Activated naive CD4-positive, alpha-beta T cell treated with Interleukin-2 at 50 U/mL for 16 hours (primary cell): ENCODE measurements at places on chromosomes 12 and 14.

DNA sequence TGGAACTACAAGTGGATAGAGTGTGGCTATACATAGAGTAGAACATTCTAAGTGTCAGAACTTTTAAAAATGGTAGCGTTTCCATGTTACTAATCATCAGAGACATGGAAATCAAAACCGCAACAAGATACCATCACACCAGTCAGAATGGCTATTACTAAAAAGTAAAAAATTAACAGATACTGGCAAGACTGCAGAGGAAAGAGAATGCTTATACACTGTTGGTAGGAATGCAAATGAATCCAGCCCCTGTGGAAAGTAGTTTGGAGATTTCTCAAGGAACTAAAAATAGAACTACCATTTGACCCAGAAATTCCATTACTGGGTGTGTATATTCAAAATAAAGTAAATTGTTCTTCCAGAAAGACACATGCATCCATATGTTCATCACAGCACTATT, 518.6 kb downstream of the NELL2 start:
- no peak for DNase-seq

- no peak for DNase-seq
These were observed 14.6 kb upstream of the MIA2 start for GRCh38 chr14:39219075-39219499.

GRCh38 chr14:32940066-32940651, 1.5 kb downstream of the NPAS3 start:
- no peak for DNase-seq

GRCh38 chr12:59744564-59744963, 148.7 kb downstream of the SLC16A7 start:
- DNase-seq: no peak

GRCh38 chr14:50800032-50800431, 30.9 kb downstream of the NIN start:
- DNase-seq: no peak

DNA sequence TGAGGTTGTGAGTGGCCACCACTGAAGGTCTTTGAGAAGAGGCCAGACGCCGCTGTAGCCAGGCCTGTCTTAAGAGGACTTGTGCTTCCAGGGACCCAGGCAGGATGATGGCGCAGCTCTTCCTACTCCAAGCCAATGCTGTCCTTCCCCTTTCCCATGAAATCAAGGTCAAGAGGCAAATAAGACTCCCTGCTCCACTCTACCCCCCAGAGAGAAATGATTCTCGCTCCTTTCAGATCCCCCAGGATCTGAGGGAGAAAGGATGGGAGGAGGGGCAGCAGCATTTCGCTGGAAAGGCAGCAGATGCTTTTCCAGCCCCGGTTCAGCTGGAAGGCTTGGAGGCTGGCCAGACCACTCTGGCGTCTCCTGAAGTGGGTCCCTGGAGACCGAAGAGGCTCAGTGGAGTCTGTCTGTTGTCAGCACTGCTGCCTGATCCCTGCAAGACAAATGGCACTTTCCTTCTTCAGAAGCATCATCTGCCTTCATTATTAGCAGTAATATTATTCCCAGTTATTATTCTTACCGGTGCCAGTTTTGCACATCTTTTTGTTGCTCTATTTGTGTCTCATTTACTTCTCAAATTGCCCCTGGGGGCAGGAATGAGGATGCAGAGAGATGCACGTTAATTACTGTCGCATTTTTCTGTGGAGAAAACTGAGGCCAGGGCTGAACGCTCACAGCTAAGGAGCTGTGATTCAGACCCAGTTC, 51.4 kb downstream of the C14orf132 start:
- DNase-seq: no peak

DNA sequence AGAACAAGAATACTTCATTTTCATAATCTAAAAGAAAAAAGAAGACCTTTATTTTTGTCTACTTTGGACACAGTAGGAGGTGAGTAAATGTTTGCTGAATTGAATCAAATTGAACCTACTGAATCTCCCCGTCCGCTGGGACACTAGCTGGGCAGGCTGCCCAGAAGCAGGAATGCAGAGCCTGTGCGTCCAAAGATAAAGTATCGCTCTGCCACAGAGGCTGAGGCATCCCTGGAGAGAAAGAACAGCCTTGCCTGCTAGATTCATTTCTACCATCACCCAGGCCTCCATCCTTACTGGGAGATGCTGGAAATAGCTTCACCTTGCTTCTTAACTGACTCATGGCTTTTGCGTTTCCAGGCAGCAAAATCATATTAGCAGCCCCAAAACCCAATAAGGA, 64.1 kb upstream of the TSPAN11 start:
- DNase-seq: no peak

- DNase-seq: no peak
These were observed 502.4 kb upstream of the ATP2B1 start for GRCh38 chr12:90211017-90211416.

DNA sequence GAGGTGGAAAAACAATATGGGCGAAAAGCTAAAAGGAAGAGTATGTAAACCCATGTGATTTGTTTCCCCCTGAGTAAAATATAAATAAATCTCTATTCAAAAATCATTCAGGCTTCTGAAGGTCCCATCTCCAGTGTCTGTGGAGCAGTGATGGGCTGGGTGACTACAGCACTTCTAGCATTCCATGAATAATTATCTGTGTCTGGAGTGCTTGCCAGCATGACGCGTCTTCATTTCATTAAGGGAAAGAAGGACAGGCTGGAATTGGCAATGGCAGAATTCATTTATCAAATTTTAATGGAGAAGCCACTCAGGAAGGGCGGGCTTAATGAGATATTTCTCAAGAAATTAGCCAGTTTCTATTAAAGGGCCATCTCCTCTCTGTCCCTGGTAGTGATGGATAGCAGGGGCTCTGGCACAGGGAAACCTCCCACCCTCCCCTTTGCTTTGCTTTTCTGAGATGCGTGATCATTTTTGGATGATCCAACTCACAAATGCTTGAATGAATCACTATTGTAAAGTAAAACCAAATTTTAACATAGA, 916.3 kb upstream of the SEL1L start:
- no peak for DNase-seq

DNA sequence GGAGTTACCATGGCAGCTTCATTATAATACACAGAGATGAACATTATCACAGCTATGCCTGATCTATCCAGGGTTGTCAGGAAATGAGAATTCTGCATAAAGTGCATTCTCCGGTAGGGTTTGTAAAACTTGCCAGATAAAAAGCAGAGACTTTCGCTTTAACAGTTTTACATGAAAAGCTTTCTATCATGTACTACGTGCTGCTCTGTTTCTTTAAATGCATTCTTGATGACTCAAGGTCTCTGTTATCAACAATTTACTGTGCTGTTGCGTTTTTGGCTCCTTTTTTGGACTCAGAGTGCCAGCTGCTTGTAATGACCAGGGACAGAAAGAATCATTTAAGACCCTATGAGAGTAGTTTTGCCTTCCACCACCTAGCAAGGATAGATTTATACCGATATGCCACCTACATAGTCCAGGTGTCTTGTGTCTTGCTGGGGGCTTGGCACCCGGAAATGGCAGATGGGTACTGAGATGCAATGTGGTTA, 371.2 kb downstream of the BTG1 start:
- no peak for DNase-seq

DNA sequence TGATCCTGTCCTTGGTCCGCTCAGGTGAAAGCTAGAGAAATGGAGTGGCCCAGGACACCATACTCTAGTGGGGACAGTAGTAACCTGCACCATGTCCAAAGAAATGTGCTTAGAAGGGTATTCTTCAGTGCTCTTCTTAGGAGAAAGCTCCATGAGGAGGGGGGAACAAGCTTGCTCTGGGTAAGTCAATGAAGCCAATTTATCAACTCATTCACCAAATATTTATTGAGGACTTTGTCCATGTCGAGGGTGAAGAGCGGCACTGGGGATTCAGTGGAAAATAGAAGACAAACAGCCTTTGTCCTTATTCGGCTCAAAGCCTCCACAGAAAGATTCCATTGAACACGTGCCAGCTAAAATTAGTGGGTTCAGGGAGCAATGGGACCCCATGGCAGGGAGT, 677.8 kb downstream of the BCL11B start:
- DNase-seq: no peak

DNA sequence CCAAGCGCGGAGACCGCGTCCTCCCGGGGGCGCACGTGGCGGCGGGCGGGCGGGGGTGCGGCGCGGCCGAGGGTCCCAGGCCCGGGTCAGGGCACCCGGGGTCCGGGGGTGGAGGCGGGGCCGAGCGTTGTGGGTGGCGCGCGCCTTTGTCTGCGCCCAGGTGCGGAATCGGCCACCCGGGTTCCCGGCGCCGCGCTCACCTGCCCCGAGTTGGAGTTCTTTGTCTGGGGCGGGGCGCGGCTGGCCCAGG, 50.1 kb downstream of the LRCOL1 start:
- peak; percentile 29 for DNase-seq

DNA sequence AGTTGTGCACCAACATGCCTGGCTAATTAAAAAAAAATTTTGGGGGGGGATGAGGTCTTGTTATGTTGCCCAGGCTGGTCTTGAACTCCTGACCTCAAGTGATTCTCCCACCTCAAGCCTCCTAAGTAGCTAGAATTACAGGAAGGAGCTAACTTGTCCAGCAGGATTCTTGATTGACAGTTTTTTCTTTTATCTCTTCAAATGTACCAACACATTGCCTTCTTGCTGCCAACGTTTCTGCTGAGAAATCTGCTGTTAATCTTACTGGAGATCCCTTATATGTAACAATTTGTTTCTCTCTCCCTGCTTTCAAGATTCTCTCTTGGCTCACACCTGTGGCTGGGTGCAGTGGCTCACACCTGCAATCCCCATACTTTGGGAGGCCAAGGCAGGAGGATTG, 22.4 kb upstream of the MARK3 start:
- DNase-seq: no peak

- no peak for DNase-seq
These were observed 58.5 kb upstream of the PLXNC1 start for GRCh38 chr12:94089891-94090290.

GRCh38 chr12:65168681-65169319, 583 bp upstream of the LEMD3 start:
- no peak for DNase-seq

GRCh38 chr14:100867631-100868315, 35.7 kb downstream of the RTL1 start:
- no peak for DNase-seq

DNA sequence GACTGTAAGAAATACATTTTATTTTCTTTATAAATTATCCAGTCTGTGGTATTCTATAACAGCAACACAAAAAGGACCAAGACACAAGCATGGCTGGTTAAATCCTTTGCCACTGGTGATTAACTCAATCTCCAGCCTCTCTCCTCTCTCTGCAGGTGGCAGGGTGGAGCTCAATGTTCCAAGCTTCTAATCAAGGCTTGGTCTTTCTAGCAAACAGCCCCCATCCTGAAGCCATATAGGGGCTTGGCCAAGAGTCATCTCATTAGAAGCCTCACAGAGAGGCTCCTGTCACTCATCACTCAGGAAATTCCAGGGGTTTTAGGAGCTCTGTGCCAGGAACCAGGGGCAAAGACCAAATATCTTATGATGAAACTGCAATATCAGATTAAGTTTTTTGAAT, 12.0 kb downstream of the C12orf75 start:
- DNase-seq: no peak

GRCh38 chr12:75048767-75049166, 160.9 kb downstream of the KCNC2 start:
- no peak for DNase-seq

DNA sequence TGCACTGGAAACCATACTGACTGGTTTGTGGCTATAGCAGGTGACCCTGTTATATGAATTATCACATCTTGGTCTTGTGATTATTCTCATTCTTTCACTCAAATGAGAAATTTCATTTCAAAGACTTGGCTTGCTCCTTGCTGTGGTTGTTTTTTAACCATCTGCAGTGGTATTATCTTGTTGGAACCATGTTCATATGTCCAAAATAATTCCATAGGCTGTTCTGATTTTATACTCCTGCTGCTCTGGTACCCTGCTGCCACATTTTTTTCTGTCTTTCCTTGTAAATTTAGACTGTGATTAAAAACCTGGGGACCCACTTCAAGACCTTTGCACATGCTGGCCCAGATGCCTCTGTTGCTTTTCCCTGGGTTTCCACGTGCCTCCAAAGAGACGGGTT, 190.2 kb downstream of the TMEM117 start:
- DNase-seq: no peak

DNA sequence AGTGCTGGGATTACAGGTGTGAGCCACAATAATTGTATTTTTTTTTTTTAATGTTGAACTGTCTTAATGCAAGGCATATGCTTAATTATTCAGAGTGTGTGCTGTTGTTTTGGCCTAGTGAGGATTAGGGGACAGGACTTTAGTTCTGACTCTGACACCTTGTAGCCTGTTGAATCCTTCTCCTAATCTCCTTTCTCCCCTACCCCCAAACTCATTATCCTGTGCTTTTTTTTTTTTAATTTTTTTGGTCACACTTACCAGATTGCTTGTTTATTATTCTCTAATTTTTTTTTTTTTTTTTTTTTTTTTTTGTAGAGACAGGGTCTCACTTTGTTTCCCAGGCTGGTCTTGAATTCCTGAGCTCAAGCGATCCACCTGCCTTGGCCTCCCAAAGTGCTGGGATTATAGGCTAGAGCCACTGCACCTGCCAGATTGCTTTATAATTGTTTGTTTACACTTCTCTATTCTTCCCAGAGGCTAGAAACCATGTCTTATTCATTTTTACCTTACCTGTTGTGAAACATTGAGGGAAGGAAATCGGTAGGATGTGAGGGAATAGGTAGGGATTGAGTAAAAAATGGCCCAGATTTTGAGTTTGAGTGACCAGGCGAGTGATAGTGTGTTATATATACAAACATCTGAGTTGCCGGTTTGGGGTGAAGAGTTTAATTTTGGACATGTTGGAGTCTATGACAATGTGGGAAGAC, 32.2 kb downstream of the DIP2B start:
- no peak for DNase-seq

DNA sequence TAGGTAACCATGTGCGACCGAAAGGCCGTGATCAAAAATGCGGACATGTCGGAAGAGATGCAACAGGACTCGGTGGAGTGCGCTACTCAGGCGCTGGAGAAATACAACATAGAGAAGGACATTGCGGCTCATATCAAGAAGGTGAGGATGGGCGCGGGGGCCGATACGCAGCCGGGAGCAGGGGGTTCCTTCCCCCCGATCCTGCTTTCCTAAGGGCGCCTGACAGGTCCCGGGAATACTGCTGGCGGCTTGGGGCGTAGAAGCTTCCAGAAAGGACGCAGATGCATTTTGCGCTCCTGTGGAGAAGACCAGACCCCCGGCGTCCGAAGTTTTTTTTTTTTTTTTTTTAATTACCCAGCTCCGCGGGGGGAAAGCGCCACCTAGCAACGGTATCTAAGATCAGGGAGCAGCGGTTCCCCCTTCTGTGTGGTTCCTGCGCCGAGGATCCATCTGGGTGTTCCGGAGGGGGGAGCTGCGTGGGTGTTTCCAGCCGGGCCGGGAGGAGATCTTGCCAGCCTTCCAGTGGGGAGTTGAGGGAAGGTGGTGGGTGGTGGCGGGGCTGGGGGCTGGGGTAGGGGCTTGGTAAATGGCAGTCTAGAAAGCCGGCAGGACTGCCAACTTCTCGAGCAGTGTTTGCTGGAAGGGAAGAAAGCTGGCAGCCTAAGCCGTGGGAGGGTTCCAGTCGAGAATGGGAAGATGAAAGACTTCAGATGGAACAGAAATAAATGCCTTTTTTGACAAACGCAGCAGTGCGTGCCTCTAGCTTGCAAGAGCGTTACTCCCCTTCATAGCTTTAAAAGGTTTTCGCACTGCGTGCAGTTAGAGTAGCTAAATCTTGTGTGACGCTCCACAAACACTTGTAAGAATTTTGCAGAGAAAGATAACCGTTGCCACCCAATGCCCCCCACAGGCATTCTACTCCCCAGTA, 764 bp downstream of the DYNLL1 start:
- DNase-seq: peak; percentile 52
